ENCODE measurements at places on chromosomes 16 and 17.

- DNase-seq: no peak
Measured at GRCh38 chr17:65876985-65877384, 314.9 kb downstream of the CEP112 start.

DNA sequence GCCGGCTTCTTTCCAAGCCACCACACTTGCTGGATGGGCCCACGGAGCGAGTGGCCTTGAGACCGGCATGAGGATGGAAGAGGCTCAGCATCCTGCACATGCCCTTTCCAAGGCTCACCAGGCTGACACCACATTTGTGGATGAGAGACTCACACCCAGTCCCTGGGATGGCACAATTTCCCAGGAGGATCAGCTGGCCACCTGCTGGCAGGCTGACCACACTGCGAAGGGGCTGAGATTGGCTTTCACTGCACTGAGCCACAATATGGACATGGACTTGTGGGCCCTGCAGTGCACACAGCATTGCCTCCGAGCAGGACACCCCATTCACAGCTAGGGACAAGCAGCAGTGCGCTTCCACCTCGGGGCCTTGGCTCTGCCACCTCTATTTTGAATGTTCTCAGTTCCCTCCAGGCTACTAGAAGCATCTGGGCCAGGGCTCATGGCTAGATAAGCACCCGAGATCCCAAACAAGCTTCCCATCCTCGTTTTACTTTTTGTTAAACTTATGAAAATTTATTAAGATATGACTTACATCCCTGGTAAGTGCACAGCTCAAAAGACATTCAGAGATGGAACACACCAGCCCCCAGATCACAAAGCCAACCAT is 25.3 kb upstream of the KSR1 start:
- no peak for DNase-seq

GRCh38 chr17:9937241-9937761 is 32.2 kb upstream of the RCVRN start:
- no peak for DNase-seq

- peak; percentile 17 for DNase-seq
Measured at GRCh38 chr17:82611140-82612058, 36.8 kb downstream of the WDR45B start.

DNA sequence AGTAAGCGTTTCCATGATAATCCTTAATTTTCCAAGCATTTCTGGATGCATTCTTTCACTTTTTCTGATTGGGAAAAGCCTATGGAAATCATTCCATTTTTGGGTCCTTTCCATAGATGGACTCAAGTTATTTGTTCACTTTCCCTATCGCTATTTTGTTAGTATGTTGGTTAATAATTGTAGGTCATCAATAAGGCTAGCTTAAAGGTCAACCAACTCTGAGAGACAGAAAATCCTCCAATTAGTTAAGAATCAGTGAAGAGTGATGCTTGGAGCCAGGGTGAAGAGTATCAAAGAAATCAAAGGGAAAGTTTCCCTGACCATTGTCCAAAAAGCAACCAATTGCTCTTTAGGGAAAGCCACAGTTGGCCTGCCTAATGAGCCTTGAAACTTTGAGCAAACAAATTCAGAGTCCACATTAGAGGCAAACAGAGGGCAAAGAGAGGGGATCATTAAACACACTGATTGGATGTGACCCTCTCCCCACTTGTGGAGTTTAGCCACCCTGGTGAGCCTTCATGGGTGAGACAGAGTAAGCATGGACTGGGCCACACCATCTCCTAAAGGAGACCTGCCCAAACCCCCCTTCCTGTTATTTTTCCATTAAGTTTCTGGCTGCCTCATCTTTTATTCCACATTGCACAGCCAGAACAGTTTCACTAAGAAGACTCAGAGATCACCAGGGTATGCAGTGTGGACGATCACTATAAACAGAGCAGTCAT is 133.4 kb upstream of the DYNLRB2 start:
- no peak for DNase-seq

DNA sequence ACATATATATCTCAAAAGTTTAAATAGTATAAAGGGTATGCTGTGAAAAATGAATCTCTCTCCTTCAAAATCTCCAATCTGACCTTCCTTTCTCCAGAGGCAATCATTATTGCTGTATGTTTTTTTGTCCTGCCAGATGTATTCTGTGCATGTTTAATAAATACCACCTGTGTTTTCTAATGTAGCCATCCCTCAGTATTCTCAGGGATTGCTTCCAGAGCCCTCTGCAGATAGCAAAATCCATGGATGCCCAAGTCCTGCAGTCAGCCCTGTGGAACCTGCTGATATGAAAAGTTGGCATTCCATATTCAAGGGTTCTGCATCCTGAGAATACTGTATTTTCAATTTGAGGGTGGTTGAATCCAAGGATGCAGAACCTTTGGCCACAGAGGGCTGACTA is 42.9 kb downstream of the BPTF start:
- no peak for DNase-seq

DNA sequence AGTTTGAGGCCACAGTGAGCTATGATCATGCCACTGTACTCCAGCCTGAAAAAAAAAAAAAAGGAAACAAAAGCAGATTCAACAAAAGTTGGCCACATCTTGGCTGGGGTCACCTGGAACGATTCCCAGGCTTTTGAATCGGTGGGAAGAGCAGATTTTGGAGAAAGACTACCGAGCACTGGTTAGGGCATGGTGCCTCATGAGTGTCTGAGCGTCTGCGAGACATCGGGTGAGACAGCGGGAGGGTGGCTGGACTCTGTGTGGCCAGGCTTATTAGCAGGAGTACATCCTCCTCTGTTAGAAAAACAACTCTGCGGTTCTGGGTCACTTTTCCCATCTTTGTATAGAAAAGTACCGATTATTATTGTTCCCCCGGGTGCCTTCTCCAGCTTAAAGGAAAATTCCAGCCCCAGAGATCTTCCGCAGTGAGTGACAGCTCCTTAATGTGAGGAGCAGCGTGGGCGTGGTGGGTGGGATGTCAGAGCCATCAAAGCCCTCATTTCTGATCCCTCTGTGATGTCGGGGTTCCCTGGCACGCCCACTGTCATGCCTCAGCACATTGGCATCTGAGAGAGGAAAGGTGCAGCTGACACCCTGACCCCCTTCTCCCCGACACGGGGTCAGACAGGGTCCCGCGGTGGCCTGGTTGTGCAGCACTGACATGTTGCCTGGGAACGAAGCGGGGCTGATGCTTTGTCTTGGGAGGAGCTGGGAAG is 6.9 kb downstream of the RGS9 start:
- no peak for DNase-seq

Measured in SHP77 treated with DMSO at 0.1 percent for 48 hours (cell line).